ENCODE measurements at places on chromosomes 6 and 20. TPM values are rescaled to one million over a fixed set of nuclear protein-coding genes. Genes with fewer than 3 reads are reported as not detected.

DNA sequence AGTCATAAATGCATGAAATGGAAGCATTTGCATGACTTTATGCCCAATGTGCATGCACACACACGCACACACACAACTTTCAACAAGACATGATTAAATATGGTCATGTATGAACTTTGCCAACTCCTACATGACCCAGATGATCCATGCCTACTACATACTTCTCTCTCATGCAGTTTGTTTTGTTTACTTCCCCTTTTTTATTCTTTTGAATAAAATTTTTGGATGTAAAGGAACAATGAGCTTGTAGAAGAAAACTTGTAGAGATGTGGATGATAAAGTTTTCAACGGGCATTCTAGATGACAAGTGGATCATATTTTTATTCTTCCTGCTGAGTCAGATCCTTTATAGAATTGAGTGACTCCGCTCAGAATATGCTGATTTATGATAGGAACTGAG lies 50.8 kb upstream of the AIG1 start:
- H3K27ac ChIP-seq, result no peak overlapping the region
- no peaks in the 10 kb centered on the region for H3K27me3 ChIP-seq
- no peak overlapping the region for H3K4me3 ChIP-seq
- H3K4me1 ChIP-seq, result no peaks in the 10 kb centered on the region

- no peaks in the 10 kb centered on the region for H3K27me3 ChIP-seq
- no peaks in the 10 kb centered on the region for H3K36me3 ChIP-seq
- no peak for DNase-seq
- H3K4me3 ChIP-seq, result no peak overlapping the region
Observed at GRCh38 chr6:64736421-64736950, 970.5 kb downstream of the EYS start.

DNA sequence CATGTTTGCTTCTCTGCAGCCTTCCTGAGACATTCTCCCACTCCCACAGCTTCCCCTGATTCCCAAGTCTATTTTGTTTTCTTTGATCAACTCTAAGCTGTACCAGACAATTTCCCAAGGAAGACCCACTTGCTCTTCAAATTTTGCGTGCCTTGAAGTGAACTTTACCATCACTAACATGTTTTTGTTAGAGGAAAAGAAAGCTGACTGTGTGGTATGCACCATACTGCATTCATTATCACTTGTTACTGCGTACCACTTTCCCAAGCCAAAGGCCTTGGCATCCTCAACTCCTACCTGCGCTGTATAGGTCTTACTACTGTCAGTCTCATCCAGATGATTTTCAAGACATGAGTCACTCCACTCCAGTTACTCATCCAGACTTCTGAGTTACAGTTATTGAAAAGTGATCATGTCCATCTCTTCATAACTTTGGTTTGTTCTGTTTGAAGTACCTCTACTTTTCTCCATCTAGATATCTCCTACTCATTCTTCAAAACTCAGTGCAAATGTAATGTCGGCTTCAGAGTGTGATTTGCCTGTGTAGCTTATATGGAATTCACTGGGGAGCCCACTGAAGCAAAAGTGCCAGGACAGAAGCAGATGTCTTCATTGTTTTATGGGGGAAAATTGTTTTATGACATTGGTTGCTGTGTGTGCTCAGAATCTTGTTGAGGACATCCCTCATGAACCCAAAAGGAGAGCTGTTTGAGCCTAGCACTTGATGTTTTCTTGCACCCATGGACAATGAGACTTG lies 5.2 kb downstream of the RPS12 start:
- no peak overlapping the region for H3K4me3 ChIP-seq
- no peaks in the 10 kb centered on the region for H3K27me3 ChIP-seq
- no peak for DNase-seq
- H3K27ac ChIP-seq, result no peak overlapping the region
- peaks cover 13% of the 10 kb centered on the region for H3K4me1 ChIP-seq

DNA sequence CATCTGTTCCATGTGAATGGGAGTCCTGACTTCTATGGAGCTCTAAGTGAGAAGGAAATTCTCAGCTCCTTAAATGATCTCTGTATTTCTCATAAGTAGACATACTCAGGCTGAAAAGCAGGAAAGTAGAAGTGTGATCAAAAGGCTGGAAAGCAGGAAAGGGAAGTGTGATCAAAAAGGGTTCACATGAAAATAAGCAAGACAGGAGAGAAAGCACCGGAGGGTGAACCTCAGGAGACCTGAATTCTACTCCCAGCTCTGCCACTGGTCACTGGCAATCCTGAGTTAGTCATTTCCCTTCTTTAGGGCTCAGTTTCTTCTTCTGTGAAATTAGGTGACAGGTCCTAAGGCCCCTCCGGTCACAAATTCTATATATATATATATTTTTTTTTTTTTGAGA lies 55.5 kb upstream of the TRERF1 start:
- H3K4me3 ChIP-seq, result no peak overlapping the region
- H3K36me3 ChIP-seq, result no peaks in the 10 kb centered on the region

DNA sequence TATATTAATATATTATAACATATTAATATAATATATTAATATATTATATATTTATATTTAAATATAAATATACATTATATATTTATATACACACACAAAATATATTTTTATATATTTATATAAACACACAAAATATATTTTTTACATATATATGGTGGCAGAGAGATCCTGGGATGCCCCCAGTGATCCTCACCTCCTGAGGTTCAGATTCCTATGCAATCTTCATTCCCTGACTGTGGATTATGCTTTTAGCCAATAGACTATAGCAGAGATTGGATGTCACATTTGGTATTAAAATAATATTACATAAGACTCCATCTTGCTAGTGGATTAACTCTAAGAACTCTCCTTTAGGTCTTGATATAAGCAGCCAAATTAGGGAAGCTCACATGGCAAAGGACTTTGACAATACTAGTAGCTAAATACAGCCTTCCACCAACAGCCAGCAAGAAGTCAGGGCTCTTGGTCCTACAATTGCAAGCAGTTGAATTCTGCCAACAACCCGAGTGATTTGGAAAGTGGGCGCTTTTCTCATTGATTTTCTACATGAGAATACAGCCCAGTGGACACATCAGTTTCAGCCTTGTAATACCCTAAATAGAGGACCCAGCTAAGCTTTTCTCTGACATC lies 681.0 kb downstream of the C6orf118 start:
- no peak for DNase-seq
- H3K27ac ChIP-seq, result no peak overlapping the region
- H3K27me3 ChIP-seq, result no peaks in the 10 kb centered on the region

- no peak overlapping the region for H3K27ac ChIP-seq
- no peaks in the 10 kb centered on the region for H3K4me1 ChIP-seq
- peaks cover 39% of the 10 kb centered on the region for H3K36me3 ChIP-seq
- no peaks in the 10 kb centered on the region for H3K27me3 ChIP-seq
Observed at GRCh38 chr6:136158971-136159370, 91.1 kb downstream of the MTFR2 start.

- DNase-seq, result no peak
- H3K36me3 ChIP-seq, result no peaks in the 10 kb centered on the region
- no peak overlapping the region for H3K4me3 ChIP-seq
- H3K27ac ChIP-seq, result no peak overlapping the region
- no peaks in the 10 kb centered on the region for H3K4me1 ChIP-seq
Observed at GRCh38 chr20:52448513-52449232, 257.1 kb upstream of the ZFP64 start.

Gene CD164
- 121 TPM for total RNA-seq

Measured in tibial nerve (tissue), 4 donors.